ENCODE measurements at places on chromosomes 4 and X. TPM values are rescaled to one million over a fixed set of nuclear protein-coding genes. Genes with fewer than 3 reads are reported as not detected.

GRCh38 chr4:94370533-94371254 is 28.1 kb upstream of the HPGDS start:
- no peaks in the 10 kb centered on the region for H3K27me3 ChIP-seq
- peak overlapping the region; percentile 36 for H3K27ac ChIP-seq
- peaks cover 5% of the 10 kb centered on the region for H3K4me1 ChIP-seq
- no peak for DNase-seq
- no peaks in the 10 kb centered on the region for H3K36me3 ChIP-seq
- no peak overlapping the region for H3K4me3 ChIP-seq

GRCh38 chr4:129905256-129905655 is 809.3 kb downstream of the C4orf33 start:
- no peaks in the 10 kb centered on the region for H3K4me1 ChIP-seq
- H3K27ac ChIP-seq = no peak overlapping the region
- H3K36me3 ChIP-seq = no peaks in the 10 kb centered on the region
- no peak for DNase-seq
- H3K27me3 ChIP-seq = no peaks in the 10 kb centered on the region
- no peak overlapping the region for H3K4me3 ChIP-seq

DNA sequence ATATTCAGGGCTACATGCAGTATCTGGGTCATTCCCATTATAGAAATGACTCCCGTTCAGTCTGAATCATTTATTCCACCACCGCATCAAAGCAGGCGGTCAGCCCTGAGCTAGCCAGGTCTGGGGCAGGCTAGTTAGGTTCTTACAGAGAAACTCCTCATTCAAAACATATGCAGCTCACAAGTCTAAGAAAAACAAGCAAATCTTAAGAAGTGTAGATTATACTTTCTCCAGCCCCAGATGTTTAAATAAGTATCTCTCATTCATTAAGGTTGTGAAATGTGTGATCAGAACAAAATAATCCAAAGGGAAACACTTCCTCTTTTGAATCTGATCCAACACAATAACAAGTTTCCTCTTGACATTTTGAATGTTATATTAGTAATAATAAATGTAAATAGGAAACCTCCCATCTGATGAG is 441.9 kb downstream of the INPP4B start:
- peaks cover 9% of the 10 kb centered on the region for H3K36me3 ChIP-seq
- peak overlapping the region; percentile 64 for H3K4me3 ChIP-seq
- H3K27me3 ChIP-seq = no peaks in the 10 kb centered on the region
- peak overlapping the region; percentile 97 for H3K27ac ChIP-seq
- peaks cover 56% of the 10 kb centered on the region for H3K4me1 ChIP-seq

Gene GUCY1B1
- 3.1 TPM for total RNA-seq

Gene CENPVL2
- not detected for total RNA-seq

DNA sequence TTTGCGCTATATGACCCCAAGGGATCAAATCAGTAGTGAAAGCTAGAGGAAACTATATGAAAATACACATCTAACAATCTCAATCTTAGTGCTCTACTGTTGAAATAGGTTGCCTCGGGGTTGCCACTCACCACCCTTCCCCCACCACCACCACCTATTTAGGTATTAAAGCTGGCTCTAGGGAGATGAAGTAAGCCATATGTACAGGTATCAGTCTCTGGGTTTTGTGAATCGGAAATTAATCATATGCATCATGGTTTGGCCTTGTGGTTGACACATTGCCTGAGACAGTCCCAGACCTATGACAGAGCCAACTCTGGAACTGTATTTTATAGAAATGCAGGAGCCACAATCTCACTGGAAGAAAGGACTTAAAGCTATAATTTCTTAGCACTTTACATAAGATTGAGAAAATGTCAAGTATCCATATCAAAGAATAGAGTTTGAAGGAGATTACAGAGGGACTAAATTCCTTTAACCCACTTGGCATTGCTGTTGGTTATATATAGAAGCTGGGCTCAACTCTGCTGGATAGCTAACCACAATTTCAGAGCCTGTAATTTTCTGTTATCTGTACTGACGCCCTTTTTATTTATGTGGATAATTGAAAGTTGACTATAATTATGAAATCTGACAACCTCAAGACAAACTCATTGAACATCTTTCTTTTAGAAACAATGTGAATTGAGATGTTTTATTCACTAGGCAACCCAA is 26.7 kb upstream of the BMP2K start:
- H3K27me3 ChIP-seq = no peaks in the 10 kb centered on the region
- no peak overlapping the region for H3K27ac ChIP-seq
- no peaks in the 10 kb centered on the region for H3K36me3 ChIP-seq
- H3K4me3 ChIP-seq = no peak overlapping the region

DNA sequence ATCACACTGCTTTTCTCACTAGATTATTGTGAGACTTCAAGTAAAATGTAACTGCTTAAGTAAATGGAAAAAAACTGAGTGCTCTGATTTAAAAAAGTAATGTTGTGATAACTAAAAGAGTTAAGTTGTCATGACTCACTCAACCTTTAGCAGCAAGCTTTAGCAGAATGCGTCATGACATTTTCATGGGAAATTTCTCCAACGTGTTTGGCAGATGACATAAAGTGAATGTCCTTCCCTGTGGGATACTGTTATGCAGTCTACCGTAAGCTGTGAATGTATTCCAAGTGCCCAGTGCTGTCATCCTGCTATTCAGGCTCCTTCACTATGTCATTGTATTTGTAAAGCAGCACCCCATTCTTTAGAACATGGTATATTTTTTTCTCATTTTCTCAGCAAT is 136.2 kb downstream of the CPXCR1 start:
- H3K27ac ChIP-seq = no peak overlapping the region
- H3K36me3 ChIP-seq = no peaks in the 10 kb centered on the region
- H3K4me1 ChIP-seq = no peaks in the 10 kb centered on the region
- no peaks in the 10 kb centered on the region for H3K27me3 ChIP-seq
- no peak overlapping the region for H3K4me3 ChIP-seq

Gene ARHGAP6
- total RNA-seq = 2.8 TPM

- no peak for DNase-seq
- no peak overlapping the region for H3K4me3 ChIP-seq
- peaks cover 33% of the 10 kb centered on the region for H3K36me3 ChIP-seq
- no peak overlapping the region for H3K27ac ChIP-seq
Observed at GRCh38 chr4:145132511-145133098, 34.5 kb downstream of the ABCE1 start.

GRCh38 chr4:133641191-133641590 is 492.1 kb downstream of the PCDH10 start:
- H3K27me3 ChIP-seq = no peaks in the 10 kb centered on the region
- no peaks in the 10 kb centered on the region for H3K36me3 ChIP-seq
- no peak overlapping the region for H3K4me3 ChIP-seq
- no peak for DNase-seq

Gene TRIM60
- not detected for total RNA-seq

All from PC-3 (cell line).